ENCODE measurements at places on chromosomes 3 and 15.

DNA sequence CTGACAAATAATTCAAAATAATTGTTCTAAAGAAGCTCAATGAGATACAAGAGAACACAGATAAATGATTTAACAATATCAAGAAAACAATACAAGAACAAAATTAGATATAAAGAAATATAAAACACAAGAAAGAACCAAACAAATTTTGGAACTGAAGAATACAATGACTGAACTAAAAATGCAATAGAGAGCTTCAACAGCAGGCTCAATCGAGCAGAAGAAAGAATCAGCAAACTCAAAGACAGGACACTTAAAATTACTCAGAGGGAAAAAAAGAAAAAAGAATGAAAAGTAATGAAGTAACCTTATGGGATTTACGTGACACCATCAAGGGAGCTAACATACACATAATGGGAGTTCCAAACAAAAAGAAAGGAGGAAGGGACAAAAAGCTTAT is 32.1 kb downstream of the CCDC54 start:
- no peak for DNase-seq

- DNase-seq: no peak
Measured at GRCh38 chr3:32309654-32310242, 71.3 kb downstream of the CMTM8 start.

DNA sequence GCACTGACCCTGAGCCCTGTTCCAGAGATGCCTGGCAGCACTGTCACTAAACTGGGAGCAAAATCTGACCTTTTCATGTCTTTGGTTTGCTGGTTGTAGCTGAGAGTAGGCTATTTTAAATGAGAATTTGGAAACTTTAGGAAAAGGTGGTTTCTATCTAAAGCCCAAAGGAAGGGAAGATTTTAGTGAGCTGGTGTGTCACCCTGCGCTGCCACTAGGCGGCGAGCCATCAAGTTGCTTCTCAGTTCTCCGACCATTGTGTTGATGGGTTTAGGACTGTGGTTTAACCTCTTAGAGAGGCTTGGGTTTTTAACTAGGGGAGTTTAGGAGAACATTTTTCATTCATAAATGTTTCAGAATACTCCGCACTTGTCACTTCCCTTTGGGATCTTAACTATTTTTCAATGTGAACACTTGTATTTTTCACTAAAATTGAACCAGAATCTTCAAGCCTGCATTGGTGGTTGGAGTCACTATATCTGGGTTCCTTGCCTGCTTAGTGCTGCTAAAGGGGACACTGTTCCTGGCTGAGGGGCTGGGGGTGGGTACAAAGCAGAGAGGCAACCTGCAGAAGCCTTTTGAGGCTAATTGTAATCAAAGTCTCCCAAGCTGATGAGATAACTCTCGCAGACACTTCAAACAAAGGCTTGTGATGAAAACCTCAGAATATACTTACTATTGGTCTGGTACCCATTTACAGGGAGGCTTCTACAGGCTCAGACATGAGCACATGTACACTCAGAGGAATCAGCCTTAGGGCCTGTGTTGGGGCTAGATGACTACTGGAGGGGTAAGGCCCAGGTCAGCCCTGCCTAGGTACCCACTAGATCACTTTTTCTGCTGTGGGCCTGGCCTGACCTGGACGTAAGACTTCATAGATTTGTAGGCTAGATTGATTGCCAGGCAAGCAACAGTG is 16.8 kb downstream of the EXOSC7 start:
- DNase-seq: no peak

DNA sequence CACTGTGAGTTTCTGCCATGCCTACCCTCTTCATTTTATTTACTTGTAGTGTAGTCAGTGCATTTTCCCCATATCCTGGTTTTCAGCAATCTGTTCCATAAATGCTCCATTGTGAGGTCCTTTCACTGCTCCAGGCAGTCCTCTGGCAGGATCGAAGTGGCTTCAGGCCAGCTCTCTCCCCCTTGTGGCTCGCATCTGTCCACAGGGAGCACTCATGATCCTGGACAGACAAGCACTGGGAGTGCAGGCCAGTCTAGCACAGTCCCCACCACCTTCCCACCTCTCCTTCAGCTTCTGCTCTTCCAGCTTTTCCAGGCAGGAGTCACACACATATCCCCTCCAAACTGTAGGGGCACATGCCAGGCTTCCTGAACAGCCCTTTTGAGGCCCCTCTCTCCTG is 173.6 kb downstream of the PPM1L start:
- DNase-seq: no peak

DNA sequence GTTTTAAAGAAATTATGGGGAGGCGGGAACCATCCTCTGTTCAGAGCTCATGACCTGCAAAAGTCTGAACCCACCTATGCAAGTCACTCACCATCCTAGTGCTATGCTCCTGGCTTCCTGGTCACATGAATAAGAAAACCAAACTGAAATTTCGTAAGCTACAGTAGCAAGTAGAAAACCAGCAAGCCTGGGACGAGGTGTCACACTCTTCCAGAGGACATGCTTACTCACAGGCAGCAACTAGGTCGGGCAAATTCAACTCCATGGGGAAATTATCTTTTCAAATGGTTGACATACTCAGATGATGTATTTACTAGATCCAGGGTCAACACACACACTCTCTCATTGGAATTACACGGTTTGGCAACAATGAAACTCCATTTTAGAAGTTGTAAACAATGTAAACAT is 31.3 kb downstream of the LDHAL6B start:
- no peak for DNase-seq

DNA sequence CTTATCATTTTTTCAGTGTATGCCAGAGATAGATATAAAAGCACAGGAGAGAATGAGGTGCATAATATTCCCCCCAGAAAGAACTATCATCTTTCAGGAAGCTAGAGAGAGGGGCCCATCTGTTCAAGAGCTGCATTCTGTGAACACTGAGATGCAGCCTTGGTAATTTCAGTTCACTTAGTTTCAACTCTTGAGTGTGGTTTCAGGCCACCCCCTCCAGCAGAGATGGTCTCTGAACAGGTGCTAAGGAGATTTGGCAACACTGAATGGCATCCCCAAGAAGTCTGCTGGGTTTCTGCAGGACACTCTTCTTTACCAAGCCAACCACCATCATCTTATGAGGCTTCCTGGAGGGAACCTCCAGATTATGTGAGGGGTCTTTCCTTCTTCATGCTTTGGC is 30.4 kb upstream of the LIMD1 start:
- DNase-seq: no peak

DNA sequence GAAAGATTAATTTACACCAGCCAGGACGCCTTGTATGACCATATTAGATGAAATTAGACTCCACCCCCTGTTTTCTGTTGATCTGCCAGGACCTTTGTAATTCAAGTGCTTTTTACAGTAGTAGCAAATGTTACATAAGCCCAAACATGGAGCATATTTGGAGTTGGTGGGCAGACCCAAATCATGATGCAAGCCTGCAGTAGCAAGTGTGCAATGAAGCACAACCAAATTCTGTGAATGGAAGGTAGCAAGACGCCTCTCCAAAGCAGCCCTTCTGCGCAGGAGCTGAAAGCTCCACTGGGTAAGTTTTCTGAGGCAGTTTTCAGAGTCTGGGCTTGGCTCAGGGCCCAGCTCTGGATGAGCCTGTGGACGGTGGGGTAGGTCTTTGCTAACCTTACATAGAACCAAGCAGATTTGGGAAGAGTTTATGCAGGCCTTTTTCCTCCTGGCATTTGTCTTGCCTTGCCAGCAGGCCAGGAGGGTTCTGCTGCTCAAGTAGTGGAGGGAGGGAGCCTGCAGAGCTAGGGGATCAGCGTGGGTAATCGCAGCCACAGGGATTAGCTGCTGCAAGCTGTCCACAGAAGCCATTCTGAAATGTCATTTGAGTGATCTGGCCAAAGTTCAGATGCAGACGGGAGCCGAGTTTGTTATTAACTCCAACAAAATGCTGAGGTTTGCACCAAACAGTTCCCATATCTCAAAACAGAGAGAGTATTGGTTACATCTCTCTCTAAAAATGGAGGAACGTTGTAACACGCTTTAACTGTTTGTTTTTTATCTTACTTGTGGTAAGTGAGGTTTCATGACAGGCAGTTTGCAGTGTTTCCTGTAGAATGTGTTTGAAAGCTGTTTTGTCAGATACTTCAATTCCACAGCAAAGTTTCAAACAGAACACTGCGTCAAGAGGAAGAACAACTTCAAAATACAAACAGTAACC is 55.4 kb downstream of the PSMD6 start:
- DNase-seq: peak; percentile 58

DNA sequence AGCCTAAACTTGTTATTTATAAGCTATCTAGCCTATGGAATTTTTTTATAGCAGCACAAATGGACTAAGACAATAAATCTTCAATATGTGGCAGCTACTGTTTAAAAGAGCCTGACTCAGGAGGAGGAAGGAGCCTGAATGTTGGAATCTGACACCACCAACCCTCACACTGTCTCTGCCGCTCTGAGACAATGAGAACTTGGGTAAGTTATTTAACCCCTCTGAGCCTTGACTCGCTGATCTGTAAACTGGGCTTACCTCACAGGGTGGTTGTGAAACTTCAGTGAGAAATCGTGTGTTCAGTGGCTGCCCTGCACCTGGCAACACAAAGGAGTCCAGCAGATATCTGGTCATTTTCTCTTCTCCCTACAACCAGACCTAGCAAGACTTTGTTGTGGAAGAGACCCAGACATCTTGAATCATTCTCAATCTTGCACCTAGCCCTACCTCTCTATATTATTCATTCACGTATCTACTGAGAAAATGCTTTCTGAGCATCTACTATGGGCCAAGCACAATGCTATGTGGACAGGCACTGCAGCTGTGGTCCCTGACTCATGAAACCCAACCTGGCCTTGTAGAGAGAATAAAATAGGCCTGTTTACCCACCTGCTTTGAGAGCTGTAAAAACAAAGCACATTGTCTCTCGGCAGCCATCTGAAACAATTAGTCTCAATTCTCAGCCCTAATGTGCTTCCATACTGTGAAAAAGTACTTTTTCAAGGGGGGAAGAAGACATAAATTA is 81.9 kb upstream of the SLC25A36 start:
- DNase-seq: peak; percentile 22

DNA sequence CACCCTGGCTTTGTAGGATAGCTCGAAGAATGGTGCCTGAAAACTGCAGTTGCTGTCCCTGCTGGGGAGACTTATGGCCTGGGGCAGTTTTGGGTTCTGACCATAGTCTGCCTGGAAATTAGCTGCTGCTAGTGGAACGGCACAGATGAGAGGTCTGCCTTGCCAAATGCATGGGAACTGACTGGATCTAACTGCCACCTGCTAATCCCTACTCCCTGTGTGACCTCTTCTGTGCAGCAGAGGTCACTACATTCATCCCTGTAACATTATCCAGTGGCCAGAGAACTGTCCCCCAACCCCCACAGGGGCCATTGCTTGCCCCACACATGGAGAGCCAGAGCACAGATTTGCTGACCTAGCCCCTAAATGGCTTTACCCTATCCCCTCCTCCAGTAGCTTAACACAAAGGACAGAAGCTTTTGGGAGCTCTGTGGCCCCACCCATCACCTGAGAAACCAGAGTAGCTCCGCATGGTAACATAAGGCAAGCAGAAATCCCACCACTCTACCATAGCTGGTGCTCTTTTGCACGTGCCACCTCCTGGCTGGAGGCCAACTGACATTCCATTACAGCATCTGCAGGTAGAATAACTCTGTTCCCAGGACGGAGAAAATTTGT is 840.0 kb downstream of the EPHA3 start:
- no peak for DNase-seq

DNA sequence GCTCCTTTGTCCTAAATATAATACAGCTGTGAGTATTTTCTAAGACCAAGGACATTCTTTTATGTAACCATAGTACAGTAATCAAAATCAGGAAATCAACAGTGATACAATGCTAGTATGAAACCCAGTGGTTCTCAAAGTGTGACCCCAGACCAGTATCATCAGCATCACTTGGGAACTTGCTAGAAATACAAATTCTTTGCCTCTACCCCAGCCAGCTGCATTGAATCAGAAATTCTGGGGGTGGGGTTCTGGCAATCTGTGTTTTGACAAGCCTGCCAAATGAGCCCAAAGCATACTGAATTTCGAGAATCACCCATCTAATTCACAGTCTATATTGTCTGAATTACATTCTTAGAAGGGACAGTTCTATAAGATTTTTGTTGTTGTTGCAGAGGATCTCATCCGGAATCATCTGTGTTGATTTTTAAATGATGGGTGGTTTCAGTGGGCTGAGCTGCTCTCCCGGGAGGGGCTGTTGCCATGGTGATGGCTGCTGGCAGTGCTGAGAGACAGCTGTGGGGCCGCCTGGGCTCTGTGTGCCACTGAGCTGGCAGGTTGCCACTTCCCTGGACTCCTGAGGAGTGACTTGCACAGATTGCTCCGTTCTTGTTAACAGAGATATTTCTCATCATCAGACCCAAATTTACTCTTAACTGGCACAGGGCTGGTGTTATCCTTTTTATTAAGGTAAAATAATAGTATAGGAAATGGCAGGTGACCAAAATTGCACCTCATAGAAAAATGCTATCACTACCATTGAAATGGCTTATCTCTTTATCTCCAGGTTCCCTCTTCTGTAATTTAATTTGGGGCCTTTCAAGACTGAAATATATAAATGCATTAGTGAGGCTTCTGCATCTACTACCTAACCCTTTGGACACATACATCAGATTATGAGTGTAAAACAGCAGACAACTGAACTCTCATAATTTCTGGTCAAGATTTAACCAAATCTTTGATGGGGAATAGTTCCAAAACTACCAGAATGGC is 56.5 kb downstream of the NEK11 start:
- peak; percentile 83 for DNase-seq

GRCh38 chr3:131402391-131403039 is 20.9 kb downstream of the NUDT16 start:
- DNase-seq: no peak

DNA sequence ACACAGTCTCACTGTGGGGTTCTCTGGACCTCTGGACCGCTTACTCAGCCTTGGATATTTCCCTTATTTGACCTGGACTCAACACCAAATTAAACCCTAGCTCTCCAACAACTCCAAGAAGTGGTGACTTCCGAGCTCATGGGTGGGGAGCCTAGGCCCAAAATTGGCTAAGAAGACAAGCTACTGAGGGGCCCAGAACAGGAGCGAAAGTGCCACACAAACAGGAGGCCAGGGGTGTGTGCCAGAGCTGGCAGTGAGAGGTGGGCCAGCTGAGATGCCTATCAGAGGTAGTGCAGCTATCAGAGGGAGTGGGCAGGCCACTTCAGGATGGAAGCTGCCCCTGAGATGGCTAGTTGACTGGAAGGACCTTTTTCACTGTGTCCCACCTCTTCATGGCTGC is 151.1 kb upstream of the PRR20G start:
- no peak for DNase-seq

DNA sequence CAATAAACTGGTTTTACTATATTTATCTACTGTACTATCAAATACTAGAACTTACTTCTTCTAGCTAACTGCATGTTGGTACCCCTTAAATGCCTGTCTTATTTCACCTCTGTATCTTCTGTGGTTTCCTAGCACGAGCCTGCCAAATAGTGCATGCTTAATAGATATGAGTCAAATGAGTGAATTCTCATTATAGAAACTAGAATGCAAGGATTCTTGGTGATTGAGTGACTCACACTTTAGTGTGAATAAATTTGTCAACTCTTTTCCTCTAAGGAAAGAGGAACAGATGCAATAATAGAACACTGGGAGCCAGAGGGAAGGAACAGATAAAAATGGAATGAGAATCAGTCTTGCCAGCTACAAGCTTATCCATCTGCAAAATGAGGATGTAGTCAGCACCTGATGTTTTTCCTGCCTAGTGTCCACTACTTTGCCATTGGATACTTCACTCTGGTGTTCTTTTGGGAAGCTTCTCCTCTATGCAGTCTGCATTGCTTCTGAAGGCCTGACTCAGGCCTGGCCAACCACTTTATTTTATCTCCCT is 189.1 kb upstream of the CADPS start:
- DNase-seq: no peak

- DNase-seq: no peak
Measured at GRCh38 chr3:108035751-108036150, 55.1 kb downstream of the CD47 start.
